ENCODE measurements at places on chromosomes 16 and 17. TPM values are rescaled to one million over a fixed set of nuclear protein-coding genes. Genes with fewer than 3 reads are reported as not detected.

The CFAP52 gene
- not detected for total RNA-seq

The ZNF469 gene
- 0.44 TPM for total RNA-seq

The RHBDF2 gene
- 8.1 TPM for total RNA-seq

The CMTM2 gene
- not detected for total RNA-seq

The ICAM2 gene
- total RNA-seq = 282 TPM

The GPR179 gene
- total RNA-seq = not detected

The MEIOB gene
- not detected for total RNA-seq

The NEK8 gene
- total RNA-seq = 1.3 TPM

The ALG1 gene
- 22.2 TPM for total RNA-seq
